NCI-H1930 (cell line): ENCODE measurements at places on chromosomes 2 and 18.

DNA sequence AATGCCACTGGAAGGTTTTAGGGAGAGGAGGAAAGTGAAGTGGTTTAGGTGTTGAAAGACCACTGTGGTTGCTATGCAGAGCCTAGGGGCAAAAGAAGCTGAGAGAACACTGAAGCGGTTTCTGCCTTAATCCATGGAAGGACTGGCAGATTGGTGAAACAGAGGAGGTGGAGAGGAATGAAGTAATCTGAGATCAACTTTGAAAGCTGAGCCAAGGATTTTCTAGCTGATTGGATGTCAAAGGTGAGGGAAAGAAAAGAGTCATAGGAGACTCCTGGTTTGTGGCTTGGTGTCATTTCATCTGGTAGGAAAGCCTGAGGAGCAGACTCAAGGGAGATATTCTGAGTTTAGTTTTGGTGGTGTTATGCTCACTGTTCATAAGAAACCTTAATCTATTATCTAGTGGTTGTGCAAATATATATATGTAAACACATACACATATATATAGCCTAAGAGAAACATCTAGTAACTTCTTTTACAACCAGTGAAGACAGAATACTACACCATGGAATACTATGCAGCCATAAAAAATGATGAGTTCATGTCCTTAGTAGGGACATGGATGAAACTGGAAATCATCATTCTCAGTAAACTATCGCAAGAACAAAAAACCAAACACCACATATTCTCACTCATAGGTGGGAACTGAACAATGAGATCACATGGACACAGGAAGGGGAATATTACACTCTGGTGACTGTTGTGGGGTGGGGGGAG is 134.1 kb upstream of the CREB1 start:
- DNase-seq, result no peak

DNA sequence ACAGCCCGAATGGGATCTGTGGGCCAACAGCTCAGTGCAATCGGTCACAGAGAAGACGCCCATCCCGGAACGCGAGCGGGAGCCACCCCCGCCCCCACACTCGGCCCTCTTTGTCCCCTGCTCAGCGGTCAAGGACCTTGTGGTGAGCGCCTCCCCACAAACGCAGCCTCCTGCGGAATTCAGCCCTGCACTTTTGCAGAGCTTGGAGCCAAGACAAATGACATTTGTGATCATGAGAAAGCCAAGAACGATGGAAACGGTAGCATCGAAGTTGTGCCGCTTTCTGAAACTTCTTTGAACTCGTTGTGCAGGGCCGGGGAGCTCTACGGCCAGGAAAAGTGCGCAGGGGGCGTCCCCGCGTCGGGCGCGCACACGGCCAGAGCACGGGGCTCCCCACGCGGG is 6.7 kb upstream of the SALL3 start:
- no peak for DNase-seq

GRCh38 chr2:136055929-136056688 is 61.8 kb downstream of the CXCR4 start:
- DNase-seq, result no peak

GRCh38 chr2:191499874-191500565 is 177.9 kb upstream of the NABP1 start:
- DNase-seq, result no peak

DNA sequence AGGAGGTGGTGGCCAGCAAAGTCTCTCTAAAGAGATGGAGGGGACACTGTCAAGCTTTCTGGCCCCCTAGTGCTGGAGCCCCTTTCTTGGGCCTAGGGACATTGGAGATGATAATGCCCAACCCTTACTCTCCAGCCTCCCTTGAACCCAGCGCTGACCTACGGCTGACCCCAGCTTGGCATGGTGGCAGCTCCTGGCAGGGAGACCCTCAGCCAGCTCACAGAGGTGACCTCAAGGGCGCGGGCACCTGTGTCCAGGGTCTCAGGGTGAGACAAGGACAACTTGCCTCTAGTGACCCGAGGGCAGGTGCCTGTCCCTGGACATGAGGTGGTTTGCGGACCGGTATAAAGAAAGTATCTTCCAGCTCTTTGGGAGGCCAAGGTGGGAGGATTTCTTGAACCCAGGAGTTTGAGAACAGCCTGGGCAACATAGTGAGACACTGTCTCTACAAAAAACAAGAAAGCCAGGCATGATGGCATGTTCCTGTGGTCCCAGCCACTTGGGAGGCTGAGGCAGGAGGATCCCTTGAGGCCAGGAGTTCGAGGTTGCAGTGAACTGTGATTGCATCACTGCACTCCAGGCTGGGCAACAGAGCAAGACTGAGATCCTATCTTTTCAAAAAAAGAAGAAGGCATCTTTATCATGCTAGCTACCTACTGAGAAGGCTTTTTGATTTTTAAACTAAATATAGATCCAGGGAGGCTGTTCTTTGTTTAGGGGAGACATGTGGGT is 3.3 kb upstream of the PER2 start:
- no peak for DNase-seq

DNA sequence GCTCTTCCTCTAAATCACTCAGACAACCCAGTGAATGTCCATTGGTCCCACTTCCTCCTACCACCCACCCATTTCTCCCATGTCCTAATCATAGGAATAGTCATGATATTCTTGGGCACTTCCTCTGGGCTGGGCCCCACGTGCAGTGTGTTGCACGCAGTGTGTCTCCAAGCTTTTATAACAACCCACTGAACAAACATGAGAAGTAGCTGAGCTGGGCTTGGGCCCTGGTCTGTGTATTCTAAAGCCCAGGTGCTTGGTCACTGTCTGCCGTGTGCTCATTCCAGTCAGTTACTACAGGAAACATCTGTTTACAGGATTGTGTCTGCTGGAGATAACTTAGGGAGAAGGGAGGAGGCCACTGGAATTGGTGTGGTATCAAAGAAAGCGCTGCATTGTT is 64.2 kb upstream of the THOC1 start:
- DNase-seq, result no peak

DNA sequence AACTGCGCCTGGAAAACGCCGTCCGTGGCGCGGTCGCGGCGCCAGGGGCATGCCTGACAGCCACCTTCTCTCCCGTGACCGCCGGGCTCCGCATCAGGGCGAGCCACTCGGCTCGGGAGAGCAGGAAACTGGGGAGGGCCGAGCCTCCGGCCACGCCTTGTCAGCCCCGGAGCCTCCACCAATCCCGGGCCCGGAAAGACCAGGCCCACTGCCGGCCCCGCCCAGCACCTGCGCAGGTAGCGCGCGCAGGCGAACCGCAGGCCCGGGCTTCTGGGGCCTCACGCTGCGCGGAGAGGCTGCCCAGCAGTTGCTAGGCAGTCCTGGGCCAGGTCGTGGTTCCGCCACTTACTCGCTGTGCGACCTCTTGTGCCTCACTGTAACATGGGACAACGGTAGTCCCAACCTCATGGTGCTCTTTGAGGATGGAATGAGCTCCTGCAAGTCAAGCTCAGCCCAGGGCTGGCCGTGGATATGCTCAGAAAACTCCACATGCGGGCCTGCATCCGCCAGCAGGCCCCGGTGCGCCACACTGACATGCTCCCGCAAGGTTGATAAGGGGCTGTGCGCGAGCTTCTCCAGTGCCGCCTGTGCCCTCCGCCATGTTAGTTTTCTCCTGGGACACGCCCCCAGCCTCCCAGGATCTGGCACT is 97.1 kb downstream of the INHBB start:
- peak; percentile 49 for DNase-seq

GRCh38 chr2:61266632-61267505 is 104.9 kb downstream of the C2orf74 start:
- no peak for DNase-seq

- no peak for DNase-seq
Observed at GRCh38 chr2:200479692-200480265, 30.1 kb downstream of the KCTD18 start.

DNA sequence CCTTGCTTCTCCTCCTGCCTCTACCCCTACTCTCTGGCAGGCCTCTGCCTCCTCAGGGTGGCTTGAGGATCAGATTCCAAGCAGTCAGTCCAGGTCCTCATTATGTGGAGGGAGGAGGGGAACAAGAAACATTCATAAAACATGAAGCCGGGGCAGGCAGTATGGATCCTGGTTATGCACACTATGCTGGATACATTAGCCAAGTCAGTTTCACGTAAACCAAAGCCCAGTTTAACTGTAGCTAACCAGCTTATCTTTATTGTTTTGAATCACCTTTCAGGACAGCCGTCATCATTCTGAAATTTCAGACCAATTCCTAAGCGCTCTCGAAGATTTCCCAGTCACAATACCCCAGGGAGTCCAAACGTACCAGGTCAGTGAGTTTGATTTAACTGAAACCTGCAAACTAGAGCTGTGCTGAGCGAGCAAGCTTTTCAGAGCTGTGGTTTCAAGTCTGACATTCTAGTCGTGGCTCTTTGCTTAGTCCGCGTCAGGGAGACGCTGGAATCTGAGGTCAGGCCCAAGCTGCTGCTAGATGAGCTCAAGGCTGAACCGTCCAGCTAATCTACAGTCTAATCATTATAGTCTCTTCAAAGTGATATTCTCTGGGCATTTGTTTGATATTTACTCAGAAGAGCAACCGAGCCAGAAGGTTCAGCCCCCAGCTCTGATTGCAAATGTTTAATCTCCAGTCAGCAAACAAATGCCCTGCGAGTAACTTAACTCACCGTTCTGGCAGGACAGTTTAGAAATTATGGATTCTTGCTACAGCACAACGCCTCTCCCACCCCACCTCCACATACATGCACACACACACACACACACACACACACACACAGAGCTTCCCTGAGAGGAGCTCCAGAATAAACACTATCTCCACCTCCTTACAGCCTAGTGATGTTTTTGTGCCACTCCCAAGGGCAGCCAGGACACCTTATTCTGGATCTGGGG is 63.8 kb upstream of the BZW1 start:
- no peak for DNase-seq

DNA sequence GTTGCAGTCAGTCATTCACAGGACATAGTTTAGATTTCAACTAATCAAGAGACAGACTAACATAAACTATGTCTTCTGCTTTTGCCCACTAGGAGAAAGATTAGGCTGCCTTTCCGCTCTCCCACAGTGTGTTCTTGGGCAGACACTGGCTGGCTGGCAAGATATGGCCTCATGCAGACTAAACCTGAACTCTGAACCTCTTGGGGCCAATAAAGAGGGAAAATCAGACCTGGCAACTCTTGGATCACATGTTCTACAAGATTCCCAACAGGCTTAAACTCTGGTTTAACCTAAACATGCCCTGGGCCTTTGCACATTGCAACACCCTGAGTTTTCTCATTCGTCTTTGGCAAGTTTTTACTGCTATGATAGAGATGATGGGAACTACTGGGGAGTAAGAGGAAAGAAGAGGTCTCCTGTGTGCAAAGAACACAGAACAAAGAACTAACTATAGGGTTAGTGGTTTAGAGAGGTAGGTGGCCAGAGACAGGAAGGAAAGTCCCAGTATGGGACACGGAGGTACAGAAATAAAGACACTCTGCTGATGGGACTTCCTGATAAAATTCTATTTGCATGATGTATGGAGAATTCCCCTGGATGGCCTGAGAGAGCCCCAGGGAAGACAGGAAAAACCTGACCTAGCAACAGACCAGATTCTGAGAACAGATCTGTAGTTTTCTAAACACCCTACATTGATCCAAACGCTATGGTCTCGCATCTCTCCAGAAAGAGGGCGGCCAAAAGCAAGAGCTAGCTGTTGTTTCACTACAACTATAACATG is 2.0 kb upstream of the ATRAID start:
- no peak for DNase-seq

DNA sequence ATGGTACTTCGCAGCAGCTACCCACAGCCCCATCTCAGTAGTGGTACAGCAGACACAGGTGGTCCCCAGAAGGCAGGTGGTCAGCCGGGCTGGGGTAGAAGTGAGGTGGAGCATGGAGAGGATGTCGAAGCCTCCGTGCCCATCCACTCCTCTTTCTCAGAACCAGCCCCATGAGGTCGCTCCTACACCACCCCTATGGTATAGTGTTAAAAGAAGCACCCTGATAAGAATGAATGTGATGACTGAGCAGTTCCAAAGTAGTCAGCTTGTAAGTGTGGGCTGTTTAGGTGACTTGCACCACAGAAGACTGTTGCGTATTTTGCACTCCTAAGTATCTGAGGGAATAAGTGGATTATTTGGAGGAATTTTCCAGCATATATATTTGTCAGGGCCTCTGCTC is 111.3 kb downstream of the WDSUB1 start:
- DNase-seq, result no peak

DNA sequence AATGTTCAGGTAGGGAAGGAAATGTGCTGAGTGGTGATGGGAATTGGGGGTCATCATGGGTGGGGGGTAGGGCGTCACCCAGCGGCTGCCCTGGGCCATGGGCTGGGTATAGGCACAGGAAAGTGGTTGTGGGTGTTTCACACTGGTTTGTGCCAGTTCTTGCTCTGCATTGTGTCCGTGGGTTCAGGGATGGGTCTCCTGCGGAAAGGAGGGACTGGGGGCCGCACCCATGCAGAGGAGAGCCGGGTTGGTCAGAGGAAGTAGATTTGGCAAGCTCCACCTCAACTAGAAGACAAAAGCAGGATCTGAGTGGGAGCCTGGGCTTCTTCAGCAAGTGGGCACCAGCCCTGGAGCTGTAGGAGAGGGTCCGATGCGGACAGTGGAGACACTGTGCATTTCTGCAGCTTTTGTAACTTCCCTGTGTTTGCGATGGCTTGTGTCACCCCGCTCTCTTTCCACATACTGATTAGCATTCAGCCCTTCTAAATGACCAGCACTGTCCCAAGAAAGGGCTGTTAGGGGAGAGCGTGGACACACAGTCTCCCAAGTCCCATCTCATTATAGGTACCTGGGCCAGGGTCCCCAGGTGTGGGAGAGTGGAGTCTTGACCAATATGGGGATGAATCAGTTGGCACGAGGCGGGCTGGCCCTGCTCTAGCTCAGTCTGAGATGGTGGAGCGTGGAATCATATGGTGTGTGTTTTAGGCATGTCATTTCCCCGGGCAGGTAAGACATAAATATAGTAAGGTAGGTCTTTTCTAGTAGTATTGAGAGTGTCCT is 67.2 kb downstream of the LRRFIP1 start:
- no peak for DNase-seq

DNA sequence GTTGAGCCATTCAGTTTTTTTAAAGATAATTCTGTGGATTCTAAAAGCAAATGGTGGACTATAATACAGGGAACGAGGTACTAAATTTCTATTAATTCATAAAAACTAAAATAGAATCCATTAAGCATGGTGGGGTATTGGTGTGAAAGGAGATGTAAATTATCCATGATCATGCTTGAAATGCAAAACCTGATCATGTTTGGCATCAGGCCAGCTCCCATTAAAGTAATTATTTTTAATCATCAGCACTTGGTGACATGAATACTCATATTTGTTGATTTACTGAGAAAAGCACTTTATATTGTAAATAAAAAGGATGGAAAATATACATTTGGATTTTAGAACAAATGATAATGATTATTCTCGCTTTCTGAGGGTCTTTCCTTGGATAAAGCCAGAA is 232.3 kb upstream of the MEIS1 start:
- no peak for DNase-seq
